ENCODE measurements at places on chromosomes 4 and X.
A peak's percentile ranks its signal among the peaks of the same experiment; 100 is the strongest.

- DNase-seq = no peak
Observed at GRCh38 chr4:52989865-52990264, 127.7 kb downstream of the RASL11B start.

- no peak for DNase-seq
Observed at GRCh38 chr4:74886484-74886883, 46.4 kb upstream of the PARM1 start.

GRCh38 chr4:158020176-158020575, 152.6 kb downstream of the GASK1B start:
- no peak for DNase-seq

DNA sequence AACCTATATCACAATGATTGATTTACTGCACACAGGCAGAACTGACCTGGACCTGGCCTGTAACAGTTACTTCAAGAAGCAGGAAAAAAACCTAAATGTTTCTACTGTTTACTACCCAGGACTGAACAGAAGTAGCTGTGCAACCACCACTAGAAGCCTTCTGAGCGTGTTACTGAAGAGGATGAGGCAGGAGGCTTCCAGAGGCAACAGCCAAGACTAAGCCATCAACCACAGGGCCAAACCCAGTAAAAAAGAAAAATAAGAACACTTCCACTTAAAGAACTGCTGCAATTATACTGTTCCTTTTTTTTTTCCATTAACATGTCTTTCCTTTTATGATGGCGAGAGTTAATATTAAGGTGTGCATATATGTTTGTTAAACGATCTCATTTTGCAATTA, 29.4 kb upstream of the TTC29 start:
- DNase-seq = no peak

- no peak for DNase-seq
Observed at GRCh38 chr4:96835991-96836390, 996.1 kb downstream of the PDHA2 start.

DNA sequence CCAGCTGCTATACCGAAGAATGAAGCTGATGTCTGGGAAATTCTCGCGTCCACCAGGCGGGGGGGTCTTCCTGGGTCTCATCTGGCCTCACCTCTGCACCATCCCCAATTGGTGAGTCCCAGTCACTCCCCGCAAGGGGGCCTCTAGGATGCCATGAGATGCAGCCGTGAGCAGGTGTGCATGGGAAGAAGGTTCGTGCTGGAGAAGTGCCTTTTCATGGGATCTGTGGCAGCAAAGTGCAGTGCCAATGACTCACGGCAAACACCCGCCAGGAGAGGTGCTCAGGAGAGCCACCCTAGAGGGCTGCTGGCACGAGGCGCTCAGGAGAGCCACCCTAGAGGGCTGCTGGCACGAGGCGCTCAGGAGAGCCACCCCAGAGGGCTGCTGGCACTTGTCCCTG, 55.1 kb downstream of the CPZ start:
- no peak for DNase-seq

DNA sequence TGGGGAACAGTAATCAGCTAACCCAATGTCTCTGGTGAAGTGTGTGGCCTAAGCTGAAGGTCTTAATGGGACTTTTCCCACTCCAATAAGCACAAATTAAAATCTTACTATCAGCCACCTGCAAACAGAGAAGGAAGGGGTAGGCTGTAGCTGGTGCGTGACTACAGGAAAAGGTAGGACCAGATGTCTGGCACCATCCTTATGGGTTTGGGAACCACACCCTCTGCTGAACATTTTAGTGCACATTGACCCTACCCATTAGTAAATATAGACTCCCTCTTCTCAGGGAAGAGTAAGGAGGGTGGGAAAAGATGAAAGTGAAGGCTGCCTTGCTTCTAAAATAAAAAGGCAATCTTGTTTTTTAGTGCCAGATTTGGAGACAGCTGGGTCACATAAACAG, 602.8 kb downstream of the FAT4 start:
- no peak for DNase-seq

- DNase-seq = no peak
Observed at GRCh38 chr4:2442175-2442993, 23.6 kb downstream of the CFAP99 start.

GRCh38 chr4:2823671-2824328, 19.8 kb upstream of the ADD1 start:
- no peak for DNase-seq

- no peak for DNase-seq
Observed at GRCh38 chr4:161792991-161793390, 370.8 kb downstream of the FSTL5 start.

- DNase-seq = peak; percentile 13
Observed at GRCh38 chr4:109803924-109804571, 2.2 kb upstream of the CFI start.

- DNase-seq = no peak
Observed at GRCh38 chrX:134013092-134013497, 27.7 kb upstream of the GPC3 start.

DNA sequence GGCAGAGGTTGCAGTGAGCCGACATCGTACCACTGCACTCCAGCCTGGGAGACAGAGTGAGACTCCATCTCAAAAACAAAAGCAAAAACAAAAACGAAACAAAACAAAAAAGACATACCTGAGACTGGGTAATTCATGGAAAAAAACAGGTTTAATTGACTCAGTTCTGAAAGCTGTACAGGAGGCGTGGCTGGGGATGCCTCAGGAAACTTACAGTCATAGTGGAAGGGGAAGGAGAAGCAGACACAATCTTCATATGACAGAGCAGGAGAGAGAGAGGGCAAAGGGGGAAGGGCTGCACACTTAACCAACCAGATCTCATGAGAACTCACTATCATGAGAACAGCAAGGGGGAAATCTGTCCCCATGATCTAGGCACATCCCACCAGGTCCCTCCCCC, 229.5 kb downstream of the STK32B start:
- peak; percentile 24 for DNase-seq

- DNase-seq = peak; percentile 39
Observed at GRCh38 chr4:86927843-86928395, 6.9 kb upstream of the AFF1 start.

- peak; percentile 51 for DNase-seq
Observed at GRCh38 chr4:42398171-42398870, 1.0 kb downstream of the SHISA3 start.

GRCh38 chr4:119626943-119627266, 1.7 kb downstream of the PDE5A start:
- DNase-seq = no peak

DNA sequence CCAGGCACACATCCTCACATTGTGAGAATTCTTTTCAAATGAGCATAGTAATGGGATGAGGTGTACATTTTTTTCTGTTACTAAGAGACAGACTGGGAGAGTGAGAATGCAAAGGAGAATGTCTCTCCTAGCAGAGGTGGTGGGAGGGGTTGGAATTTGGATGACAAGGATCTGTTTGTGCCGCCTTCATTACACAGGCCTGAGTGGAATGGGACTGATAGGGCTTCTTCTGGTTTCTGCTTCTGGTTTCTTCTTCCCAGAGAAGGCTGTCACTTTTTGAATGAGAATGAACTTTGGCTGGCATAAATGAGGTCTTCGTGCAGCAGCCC, 55.4 kb downstream of the C4orf51 start:
- no peak for DNase-seq

- no peak for DNase-seq
Observed at GRCh38 chr4:72011906-72012305, 19.9 kb upstream of the NPFFR2 start.

DNA sequence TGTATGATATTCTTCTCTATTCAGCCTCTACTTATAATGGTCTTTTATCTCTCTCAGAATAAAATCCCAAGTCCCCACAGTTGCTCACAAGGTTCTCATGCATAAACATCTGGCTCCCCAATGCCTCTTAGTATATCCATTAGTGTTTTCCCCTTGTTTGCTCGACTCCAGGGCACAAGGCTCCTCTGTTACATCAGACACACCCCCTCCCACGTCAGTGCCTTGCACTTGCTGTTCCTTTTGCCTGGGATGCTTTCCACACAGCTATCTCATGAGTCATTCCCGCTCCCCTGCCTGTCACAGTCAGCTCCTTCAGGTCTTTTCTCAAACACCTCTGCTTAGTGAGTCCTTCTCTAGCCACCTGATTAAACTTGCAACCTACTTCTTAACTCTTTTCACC, 260.2 kb downstream of the IL1RAPL1 start:
- no peak for DNase-seq

- DNase-seq = no peak
Observed at GRCh38 chr4:68074397-68074796, 55.3 kb downstream of the TMPRSS11F start.

DNA sequence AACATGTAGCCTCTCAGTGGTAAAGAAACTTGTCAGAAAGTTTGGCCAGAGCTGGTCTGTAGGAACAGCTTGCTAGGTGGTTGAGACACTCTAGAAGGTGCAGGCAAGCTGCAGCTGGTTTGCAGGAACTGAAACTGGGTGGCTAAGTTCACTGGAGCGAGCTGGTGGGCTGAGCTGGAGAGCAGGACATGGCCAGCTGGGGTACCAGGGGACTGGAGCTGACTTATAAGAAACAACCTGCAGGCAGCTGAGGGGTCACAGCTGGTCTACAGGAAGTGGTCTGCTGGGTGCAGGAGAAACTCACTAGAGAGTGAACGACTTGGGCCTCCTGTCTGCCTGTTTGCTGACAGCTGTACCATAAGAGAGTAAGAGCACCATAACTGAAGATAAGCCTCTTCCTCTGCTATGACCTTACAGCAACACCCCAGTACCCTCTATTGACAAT, 157.1 kb upstream of the LNX1 start:
- no peak for DNase-seq

GRCh38 chr4:121990489-121990888, 38.6 kb upstream of the TRPC3 start:
- no peak for DNase-seq

DNA sequence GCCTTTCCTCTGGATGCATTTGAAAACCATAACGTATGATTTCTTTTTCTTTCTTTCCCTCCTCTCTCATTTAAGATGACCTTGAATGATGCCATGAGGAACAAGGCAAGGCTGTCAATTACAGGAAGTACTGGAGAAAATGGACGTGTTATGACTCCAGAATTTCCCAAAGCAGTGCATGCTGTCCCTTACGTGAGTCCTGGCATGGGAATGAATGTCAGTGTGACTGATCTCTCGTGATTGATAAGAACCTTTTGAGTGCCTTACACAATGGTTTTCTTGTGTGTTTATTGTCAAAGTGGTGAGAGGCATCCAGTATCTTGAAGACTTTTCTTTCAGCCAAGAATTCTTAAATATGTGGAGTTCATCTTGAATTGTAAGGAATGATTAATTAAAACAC, 142.8 kb downstream of the GRIA2 start:
- no peak for DNase-seq

GRCh38 chr4:31923634-31924033, 1203.5 kb downstream of the PCDH7 start:
- DNase-seq = no peak

DNA sequence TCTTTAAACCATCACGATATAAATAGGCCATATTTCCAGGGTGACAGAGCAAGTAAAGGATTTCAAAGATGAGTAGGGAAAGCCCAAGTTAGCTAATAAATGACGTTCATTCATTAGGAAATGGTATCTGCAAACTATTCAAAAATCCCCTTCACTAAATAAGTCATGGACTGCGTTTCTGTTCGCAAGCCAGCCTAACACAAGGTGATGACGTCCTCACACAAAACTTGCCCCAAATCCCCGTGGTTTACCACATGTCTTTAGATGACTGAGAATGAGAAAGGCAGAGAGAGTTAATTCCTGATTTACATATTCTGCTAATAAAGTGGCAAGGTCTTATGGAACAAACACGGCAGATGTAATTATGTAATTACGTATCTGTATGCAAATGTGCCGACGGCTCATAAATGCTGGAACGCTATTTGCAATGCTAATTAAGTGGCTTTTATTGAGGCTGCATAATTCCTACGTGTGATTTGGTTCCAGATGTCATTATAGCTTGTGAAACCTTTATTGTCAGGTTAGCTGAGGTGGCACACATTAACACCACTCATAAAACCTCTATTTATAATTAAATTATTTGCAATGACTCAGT, 437.7 kb upstream of the FRG1 start:
- DNase-seq = no peak

DNA sequence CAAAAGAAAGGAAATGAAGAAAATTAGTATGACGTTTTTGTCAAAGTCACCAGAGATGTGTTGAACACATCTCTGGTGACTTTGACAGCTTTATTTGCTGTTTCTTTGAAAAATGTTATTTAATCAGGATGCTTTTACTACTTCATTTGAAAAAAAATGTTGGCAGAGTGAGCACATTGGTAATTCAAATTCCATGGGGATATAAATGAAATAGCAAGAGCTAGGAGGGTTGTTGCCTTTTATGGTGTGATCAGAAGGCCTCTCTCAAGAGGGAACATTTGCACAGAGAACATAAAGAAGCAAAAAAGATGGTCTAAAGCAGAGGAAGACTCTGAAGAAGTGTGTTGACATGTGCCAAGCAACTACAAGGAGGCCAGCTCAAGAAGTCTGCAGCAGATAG, 46.6 kb upstream of the CXCL8 start:
- DNase-seq = no peak

GRCh38 chrX:3377560-3377959, 31.1 kb upstream of the MXRA5 start:
- DNase-seq = no peak

GRCh38 chrX:107894038-107894437, 68.4 kb downstream of the MID2 start:
- peak; percentile 5 for DNase-seq

DNA sequence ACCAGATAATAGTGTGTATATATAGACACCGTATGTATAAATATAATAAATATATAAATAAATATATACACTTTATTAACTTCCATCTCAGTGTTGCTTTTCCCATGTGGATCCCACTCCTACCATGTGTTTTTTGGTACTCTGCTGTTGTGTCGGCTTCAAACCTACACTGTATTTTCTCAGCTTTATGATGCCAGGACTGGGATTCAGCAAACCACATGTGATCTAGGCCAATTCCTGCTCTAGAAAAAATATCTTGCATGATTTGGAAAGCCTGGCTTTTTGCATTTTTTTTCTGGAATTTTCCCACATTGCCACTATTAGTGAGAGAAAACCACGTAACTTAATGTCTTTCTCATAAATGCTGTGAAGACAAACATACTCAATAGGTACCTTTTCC, 55.8 kb downstream of the POLR2B start:
- DNase-seq = no peak

- DNase-seq = no peak
Observed at GRCh38 chrX:49129427-49129826, 5.9 kb upstream of the GPKOW start.

DNA sequence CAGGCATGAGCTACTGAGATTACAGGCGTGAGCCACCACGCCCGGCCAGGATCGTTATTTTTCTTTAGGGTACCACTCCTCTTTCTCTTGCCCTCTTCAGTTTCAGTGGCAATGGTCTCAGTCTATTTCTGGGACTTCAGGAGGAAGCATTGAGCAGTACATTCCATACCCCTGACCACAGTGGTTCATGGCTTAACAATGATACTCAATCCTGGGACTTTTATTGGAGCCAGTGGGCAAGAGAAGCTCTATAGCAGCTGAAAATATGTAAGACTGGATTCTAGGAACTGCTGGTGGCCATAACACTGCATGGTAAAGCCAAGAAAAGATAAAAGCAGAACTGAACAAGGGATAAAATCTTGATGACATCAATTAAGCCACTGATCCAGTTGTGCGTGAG, 5.8 kb upstream of the CCNA2 start:
- DNase-seq = no peak

All from stimulated activated CD4-positive, alpha-beta T cell treated with anti-CD3 and anti-CD28 coated beads, Interleukin-15, amount 100 ng/mL, for 24 hours (primary cell).